CD4-positive, alpha-beta T cell (primary cell): ENCODE measurements at places on chromosomes 4 and X.

DNA sequence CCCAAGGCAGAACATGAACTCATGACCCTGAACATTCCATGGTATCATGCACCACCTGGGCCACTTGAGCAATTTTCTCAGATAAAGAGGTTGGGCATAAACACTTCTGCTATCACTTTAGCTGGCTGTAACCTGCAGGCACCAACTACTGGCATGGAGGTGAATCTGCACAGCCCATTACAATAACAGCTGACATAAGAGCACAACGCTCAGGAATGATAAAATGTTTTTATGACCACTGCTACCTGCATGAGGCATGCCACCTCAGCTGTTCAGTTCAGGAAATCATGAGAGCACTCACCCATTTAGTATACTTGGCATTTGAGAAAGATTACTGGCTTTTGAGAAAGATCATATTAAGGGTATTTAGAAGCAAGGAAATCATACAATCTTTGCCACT, 85.7 kb upstream of the SPIN4 start:
- DNase-seq: no peak

- DNase-seq: no peak
Measured at GRCh38 chr4:8238515-8239053, 31.0 kb upstream of the HTRA3 start.

DNA sequence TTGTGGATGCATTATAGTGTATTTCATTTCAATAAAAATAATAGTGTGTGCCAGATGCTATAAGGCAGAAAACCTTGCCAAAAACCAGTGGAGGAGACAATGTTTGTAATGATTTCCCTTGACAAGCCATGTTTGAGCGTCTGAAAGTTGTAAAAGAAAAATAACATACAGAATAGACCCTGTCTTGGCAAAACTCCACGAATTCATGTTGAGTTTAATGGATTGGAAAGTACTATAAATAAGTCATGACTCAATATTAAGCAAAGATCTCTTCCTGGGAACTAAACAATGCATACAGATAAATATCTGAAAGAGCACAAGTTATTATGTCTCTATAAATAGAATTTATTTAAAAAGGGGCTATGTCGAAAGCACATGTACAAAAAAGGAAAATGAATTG, 543.5 kb downstream of the GABRG1 start:
- DNase-seq: no peak

DNA sequence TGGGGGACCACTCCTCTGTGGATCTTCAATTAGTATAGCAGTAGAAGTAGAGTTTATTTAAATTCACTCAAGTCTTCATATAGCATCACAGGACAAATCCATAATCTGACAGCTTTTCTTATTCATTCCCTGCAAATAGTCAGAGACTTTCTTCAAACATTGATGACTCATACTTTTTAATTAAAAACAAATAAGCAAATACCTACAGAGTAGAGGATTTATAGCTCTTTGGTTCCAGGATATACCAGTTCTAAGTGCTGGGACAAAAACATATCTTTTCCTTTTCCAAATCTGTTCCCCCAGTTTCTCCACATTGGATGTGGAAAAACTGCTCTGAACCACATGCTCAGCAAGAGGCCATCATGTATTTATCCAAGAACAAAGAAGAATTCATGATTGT, 24.1 kb downstream of the EMCN start:
- no peak for DNase-seq

- no peak for DNase-seq
Measured at GRCh38 chr4:47572981-47573380, 87.9 kb downstream of the ATP10D start.

DNA sequence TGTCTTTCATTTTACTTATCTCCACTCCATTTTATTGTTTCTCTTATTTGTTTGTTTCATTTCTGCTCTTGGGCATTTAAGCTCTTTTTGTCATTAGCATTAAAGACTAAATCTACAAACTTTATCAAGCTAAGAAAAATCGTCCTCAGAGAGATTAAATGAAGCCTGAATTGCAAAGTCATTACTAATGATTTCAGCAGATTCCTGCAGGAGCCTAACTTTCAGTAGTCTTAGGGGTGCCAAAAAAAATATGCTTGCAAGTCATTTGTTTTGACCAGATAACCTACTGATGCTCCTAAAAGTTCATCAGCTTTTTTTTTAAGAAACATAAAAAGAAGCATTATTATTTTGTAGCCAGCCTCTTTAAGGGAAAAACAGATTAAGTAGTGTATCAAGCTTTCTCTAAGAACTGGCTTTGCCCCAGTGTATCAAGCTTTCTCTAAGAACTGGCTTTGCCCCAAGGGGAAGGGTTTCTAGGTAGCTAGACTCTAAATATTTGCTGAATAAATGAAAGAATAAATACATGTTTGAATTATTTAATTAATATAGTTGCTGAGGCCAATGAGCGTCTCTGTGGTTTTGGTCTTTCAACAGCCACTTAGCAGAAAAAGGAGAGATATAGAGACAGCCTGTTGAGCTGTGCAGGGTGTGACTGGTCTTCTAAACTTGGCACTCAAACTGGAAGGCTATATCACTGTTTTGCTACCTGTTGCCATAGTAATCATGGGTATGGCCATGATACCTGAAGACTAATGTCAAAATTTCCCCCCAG, 174.2 kb downstream of the BTC start:
- no peak for DNase-seq
